Activated CD4-positive, CD25-positive, alpha-beta regulatory T cell treated with anti-CD3 and anti-CD28 coated beads, Interleukin-2, amount 50 U/mL, for 16 hours (primary cell): ENCODE measurements at places on chromosomes 4 and X.

GRCh38 chr4:124491361-124492145 is 221.0 kb downstream of the ANKRD50 start:
- DNase-seq = no peak

DNA sequence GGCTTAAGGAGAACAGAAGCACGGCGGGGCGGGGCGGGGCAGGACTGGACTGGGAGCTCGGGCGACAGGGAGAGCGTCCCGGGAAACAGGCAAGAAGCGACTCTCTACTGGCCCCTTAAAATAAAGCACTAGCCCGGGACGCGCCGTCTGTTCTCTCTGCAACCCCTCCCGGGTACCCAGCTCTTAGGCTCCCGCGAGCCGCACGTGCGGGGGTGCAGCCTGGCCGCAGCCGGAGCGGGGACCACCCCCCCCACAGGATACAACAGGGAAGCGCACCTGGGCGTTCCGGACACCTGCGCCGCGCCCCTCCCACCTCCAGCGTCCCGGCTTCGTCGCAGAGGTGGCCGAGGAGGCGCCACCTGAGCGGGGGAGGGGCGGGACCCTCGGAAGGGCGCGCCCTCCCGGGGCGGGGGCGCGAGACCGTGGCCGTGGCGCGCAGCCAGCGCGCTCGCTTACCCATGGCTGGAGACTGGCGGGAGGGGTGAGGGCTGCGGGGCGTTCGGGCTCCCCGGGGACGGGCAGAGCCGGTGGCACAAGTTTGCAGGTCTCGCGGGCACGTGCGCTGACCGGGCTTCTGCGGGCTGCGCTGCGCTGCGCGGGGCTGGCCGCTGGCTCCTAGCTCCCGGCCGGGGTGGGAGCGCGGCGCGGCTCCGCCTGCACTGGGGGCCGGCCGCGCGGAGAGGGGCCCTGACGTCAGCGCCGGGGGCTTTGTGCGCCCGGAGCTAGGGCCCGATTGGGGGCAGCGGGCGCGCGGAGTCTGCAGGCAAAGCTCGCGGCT is 91.5 kb downstream of the GEMIN8 start:
- no peak for DNase-seq

DNA sequence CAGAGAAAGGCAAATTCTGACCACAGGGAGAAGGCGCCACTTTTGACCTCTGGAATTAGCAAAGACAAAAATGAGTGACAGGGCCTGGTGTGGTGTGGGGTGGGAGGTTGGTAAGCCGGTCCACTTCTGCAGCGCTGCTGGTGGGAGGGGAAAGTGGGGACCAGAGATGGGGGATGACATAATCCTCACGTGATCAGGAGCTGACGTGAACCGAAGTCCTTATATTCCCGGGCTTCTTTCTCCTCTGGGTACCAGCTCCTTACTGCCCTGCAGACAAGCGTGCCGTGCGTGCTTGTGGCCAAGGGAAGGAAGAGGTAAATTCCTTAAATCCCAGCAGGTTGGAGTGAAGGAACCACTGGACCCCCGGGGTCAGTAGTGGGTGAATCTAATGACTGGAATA is at the start of gene TCEAL7:
TCEAL7 (plus strand) TSS at position 249 of the 400 bp plus-strand sequence. CDS start 1,165 bp downstream, outside the sequence.
- DNase-seq = no peak

GRCh38 chrX:123818243-123818642 is 41.6 kb upstream of the XIAP start:
- no peak for DNase-seq

DNA sequence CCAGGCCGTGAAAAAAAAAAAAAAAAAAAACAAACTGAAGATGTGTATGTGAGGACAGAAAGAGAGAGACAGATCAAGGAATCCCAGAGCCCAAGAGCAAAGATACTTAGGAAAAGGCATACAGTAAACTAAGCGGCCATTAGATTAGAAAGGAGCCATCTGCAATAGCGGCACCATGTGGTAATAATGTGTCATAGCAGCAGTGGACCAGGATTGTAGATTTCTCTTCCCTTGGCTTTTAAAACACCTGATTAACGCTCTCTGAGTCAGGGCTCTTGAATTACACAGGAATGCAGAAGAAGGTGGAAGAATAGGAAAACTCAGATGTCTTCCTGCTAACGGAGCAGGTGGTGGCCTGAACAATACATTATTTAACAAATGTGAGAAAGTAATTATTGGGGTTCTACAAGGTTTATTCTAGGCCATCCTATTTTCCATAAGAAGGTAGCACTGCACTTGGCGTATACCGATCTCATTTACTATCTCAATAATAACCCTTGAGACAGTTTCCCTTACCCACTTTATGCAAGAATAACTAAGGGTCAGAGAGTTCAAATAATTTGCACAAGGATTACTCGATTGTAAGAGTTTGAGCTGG is 182.7 kb downstream of the KCNIP4 start:
- DNase-seq = no peak
